ENCODE measurements at places on chromosomes 12 and 14.

DNA sequence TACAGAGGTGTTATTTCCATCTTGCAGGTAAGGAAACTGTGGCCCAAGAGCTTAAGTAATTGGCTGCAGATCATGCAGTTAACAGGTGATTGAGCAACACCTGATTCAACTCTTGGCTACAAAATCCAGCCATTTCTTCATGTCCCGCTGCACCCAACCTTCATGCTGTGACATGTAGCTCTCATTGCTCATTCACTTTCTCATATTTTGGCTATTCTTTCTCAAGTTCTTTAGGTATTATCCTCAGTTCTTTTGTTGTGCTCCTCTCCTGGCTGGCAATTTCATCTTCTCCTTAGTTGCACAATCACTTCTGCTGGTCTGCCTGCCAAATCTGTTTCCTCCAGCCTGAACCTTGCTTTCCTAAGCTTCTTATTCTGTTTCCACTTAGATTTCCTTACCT lies 300.8 kb downstream of the SSPN start:
- DNase-seq: no peak

DNA sequence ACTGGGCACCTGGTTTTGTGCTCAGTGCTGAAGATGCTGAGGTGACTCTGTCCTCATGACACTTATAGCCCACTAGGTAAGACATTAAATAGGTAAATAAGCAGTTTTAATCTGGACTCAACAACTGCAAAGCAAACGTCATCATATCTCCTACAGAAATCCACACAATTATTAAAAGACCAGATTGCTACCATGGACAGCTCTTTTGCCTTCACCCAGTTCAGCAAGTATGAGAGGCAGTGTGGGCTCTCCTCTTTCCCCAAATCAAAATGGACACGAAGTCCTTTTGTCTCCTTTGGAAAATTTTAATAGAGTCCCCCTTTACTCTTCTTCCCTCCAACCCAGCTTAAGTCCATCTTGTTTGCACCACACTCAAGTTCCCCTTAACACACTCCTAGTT lies 171.1 kb downstream of the RPAP3 start:
- no peak for DNase-seq

GRCh38 chr12:49854976-49855375 lies 12.1 kb upstream of the BCDIN3D start:
- no peak for DNase-seq

- no peak for DNase-seq
Observed at GRCh38 chr12:3836641-3837040, 36.6 kb downstream of the PARP11 start.

DNA sequence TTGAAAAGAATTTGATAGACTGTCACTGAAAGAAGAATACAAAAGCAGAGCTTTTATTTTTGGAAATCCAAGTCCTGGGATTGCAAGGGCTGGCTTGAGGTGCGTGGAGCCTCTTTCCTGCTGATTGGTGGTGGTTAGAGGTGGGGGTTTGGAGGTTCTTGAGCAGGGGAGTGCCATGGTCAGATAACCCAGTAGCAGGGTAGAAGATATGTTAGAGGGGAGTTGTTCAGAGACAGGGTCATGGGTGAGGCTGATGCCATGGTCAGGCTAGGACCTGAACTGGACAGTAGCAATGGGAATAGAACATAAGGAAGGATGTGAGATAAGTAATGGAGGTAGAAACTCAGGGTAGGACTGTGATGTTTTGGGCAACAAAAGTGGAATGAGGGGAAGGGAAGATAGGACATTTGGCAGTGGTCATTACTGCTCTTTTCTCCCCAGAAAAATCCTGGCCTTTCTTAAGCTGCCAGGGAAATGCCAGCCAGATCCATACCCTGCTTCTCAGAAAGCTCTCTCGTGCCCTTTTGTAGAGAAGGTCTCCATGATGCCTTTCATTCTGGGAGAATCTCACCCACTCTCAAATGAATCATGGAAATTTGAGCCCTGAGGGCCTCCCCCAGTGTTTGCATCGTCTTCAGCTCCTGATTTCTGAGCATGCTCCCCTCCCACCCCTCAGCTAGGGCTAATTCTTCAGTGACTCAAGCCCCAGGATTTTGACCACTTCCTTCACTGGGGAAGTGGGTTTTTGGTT lies 9.5 kb downstream of the EMP1 start:
- no peak for DNase-seq

DNA sequence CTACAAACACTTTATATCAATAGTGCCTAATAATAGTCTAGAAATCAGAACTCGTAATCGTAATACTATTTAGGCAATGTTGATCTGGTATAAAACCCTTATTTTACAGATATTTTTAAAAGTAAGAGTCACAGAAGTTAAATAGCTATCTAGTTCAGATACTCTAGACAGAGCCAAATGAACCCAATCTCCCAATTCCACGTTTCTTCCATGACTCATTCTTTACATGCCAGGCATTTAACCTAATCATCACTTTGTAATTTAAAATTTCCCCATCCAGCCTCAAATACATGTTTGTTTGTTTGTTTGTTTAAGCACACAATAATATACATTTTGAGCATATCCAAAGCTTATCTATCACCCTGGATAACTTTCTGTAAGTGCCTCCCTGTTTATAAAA lies 36.4 kb upstream of the GARIN6 start:
- no peak for DNase-seq

- no peak for DNase-seq
Observed at GRCh38 chr14:36019126-36019525, 157.4 kb downstream of the PTCSC3 start.

GRCh38 chr12:80766210-80766609 lies 49.5 kb downstream of the MYF5 start:
- no peak for DNase-seq

GRCh38 chr14:95935228-95935822 lies 58.7 kb downstream of the TUNAR start:
- no peak for DNase-seq

- DNase-seq: peak; percentile 31
Observed at GRCh38 chr12:124713436-124714082, 146.1 kb upstream of the NCOR2 start.

GRCh38 chr12:112350593-112351592 lies 31.3 kb downstream of the HECTD4 start:
- no peak for DNase-seq

GRCh38 chr12:98999559-98999958 lies 354.5 kb downstream of the APAF1 start:
- no peak for DNase-seq

DNA sequence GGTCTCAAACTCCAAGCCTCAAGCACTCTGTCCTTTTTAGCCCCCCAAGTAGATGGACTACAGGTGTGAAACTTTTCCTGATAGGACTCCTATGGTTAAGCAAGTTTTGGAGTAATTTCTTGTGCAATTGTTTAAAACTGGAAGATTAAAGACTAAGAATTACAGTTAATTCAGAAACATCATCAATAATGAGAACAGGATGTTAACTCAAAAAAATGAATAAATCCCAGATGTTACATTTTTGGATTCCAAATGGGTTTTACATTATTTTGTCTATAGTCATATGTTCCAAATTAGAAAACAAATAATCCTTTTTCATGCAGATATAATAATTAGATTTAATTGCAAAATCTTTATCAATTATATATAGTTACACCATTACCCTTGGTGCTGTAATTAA lies 24.4 kb upstream of the KITLG start:
- DNase-seq: no peak

GRCh38 chr12:43786899-43787693 lies 19.0 kb downstream of the TWF1 start:
- no peak for DNase-seq

DNA sequence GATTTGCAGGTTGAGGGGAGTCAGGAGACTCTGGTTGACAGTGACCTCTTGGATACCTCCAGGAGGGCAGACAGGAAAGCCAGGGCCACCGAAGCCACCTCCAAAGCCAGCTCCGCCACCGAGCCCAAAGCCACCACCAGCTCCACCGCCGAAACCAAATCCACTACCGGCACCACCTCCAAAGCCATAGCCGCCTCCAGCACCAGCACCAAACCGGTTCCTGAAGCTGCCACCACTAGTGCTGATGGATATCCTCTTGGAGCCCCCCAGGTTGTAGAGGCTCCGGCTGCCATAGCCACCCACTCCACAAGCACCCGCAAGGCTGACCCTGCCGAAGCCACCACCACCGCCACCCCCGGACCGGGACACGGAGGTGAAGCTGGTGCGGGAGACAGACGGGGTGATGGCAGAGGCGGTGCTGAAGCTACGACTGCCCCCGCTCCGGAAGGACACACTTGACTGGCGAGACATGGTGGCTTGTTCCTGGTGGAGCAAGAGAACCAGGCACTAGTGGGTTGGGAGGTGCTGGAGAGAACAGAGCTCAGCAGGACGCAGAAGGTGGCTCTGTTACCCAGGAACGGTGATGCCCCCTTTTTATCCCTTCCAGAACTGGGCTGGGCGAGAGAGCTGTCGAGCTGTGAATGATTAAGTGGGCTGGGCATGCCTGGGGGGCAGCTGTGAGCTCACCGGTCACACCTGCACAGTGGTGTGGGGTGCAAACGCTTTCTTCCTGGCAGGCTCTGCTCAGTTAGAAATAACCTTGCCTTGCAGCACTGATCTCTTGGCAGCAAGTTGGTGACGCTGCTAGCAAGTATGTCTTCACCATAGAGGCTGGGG lies at the start of gene KRT5:
Gene KRT5, minus strand, starts transcription at position 569 of the 837 bp plus-strand sequence. Its CDS starts 98 bp downstream, at position 471.
- no peak for DNase-seq

DNA sequence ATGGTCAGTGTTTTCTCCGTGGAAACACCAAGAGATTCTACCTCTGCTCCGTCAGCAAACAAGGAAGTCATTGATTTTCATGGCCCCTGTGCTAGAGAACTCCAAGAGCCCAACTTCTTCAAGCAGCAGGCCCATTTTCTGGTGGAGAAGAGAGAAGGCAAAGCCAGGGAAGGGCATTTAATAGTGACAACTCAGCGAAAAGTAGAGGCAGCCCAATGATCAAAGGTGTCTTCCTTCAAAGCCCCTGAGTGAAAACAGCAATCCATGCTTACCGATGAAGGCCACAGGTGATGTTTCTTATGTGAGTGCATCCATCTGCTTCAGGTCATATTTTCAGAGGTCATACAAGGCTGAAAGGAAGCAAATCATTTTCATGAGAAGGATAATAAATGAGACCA lies 77.3 kb downstream of the VCPKMT start:
- DNase-seq: no peak

GRCh38 chr12:74170645-74171477 lies 366.8 kb upstream of the ATXN7L3B start:
- DNase-seq: no peak

DNA sequence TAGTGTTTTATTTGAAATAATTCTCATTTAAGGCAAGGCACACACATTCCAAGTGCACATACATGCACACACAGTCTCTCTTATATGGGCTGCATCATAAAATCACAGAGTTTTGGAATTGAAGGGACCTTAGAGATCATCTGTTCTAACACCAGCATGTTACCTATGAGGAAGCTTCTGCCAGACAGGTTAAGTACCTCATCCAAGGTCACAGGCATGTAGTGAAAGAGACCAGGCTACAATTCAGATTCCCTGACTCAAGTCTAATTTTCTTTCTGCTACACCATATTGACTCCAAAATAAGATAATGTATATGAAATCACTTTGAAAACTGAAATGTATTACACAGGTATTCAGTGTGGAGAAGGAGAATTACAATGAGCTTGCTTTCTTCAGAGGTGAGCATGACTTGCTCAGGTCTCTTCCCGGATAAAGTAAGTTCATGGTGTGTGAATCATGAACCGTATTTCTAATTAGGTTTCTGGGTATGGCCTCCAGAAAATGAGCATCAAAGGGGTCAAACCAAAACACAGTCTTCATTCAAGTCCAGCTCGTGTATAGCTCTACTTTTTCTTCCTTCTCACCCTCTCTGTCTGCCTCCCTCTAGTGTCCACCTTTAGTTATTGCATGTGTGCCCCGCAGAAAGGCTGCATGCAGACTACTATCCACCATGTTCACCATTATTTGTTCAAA lies 411.9 kb downstream of the FUT8 start:
- peak; percentile 53 for DNase-seq

DNA sequence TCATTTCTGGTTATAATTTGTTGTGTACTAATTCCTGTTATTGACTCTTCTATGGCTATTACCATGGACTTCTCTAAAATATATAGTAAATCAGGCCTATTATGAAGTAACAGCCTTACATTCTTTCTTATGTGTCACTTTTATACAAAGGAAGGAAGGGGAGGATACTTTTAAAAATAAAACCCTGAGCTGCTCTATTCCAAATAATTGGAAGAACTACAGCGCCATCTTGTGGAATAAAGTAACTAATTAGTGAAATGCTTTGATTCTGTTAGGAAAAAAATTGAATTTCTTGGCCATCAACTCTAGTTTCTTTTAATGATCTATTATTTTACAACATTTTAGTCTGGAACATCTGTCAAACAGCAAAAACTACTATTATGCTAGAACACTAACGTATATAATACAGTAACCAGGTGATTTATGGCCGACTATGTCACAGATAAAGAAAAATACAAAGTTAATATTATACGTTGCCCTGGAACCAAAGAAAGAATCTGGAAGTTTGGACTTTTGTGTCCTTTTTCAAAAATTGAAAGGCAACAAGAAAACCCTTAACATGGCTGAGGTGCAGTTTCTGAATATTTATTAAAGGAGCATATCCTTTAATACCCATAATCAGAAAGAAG lies 55.0 kb upstream of the NELL2 start:
- peak; percentile 1 for DNase-seq

DNA sequence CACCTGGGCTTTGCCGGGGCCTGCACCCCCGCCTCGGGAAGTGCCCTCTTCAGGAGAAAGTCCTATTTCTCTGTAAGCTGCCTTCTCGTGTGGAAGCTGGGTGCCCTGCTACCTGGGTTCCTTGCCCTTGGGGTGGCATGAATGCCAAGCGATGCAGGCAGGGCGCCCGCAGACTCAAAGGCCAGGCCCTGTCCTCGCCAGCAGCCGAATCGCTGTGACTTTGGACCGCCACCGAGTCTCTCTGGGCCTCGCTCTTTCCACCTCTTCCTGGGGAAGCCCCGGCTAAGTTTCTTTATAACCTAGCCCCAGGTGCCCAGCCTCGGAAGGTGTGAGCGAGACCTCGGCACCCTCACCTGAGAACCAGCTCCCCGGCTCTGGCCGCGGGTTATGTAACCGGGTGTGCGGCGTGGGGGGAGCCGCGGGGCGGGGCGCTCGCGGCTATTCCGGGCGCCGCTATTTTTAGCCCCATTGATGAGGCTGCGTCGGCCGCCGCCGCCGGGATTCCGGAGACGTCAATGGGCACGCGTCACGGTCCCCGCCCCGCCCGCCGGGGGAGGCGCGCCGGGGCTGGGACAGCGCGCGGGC lies 14.6 kb upstream of the NR4A1 start:
- DNase-seq: peak; percentile 85

DNA sequence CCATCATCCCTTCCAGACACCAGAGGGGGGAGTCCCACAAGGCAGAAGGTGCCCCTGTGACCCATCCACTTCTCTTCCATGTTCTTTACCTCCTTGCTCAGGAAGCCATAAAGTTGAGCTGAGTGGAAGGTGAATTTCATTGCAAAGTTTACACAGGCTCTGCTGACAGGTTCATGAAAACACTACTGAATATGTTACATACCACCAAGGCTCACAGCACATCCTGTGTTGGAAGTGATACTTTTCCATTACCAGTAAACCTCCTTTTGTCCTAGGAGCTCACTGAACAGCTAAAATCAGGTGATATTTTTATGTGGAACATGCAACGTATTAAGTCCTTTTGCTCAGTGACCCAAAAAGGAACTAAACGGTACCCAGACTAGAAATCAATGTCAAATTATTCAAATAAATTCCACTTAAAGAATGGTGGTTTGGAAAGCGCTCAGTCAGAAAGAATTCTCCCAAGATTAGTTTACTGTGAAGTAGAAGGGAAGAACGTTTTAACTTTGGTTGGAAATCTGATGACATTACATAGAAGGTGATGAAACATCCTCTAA lies 196.2 kb upstream of the NUDT4 start:
- no peak for DNase-seq
